ENCODE measurements at places on chromosomes 1 and 21.

DNA sequence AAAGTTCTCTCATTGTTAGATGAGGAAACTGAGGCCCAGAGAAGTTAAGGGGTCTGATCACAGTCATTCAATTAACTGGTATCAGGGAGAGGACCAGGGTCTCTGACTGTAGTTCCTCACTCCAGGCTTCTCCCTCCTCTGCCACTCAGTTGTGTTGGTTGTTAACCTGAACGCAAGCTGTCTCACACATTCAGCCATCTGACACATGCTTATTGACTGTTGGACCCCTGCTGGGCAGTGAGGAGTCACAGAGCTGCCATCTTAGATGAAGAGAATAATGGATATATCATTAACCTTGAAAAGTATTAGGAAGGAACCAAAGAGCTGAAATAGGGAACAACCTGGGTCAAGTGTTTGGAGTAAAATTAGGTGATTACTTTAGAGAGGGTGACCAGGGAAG is 194.8 kb downstream of the ZZZ3 start:
- no peak for DNase-seq

- DNase-seq = no peak
These were observed 57.6 kb upstream of the SAMD11 start for GRCh38 chr1:866095-866494.

GRCh38 chr1:73662526-73662925 is 535.5 kb downstream of the LRRIQ3 start:
- DNase-seq = no peak

DNA sequence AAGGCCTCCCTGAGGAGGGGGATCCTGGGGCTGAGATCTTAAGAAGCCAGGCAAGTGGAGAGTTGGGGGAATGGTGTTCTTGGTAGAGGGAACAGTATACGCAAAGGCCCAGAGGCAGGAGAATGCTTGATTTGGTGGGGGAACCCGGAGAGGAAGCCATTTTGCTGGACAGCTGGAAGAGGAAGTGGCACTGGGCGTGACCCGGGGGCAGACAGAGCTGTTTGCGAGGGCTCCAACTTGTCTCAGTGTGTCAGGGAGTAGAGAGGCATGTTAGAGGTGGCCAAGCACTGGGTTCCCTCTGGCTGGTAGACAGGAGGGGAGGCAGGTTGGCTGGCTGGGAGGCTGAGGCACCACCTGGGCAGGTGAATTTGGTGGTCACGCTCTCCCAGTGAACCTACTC is 96.3 kb upstream of the ACTL8 start:
- DNase-seq = no peak

GRCh38 chr1:201888282-201889089 is at the start of gene SHISA4:
Gene SHISA4 (plus strand): TSS chr1:201888898. CDS start chr1:201888995, 97 bp downstream.
- no peak for DNase-seq

DNA sequence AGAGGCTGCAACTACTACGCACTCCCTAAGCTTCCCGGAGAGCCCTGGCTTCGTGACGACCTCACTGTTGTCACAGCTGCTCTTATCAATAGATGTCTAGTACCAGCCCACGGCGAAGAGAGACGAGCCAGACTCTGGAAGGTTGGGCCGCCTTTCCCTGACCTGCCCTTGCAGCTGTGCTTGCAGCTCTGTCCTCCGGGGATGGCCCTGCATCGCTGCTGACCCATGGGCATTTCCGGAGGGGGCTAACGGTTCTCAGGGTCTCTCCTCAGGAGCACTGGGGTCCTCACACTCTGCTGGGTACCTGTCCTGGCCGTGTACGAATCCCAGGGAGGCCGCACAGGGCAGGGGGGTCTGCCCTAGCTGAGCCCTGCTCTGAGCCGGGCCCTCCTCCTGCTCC is 93.8 kb upstream of the COL6A1 start:
- DNase-seq = no peak

GRCh38 chr21:38796424-38796823 is 9.3 kb upstream of the ETS2 start:
- DNase-seq = no peak

GRCh38 chr1:191572479-191572878 is 585.8 kb upstream of the RGS18 start:
- no peak for DNase-seq

GRCh38 chr1:215631489-215631888 is 64.4 kb downstream of the KCTD3 start:
- DNase-seq = no peak

DNA sequence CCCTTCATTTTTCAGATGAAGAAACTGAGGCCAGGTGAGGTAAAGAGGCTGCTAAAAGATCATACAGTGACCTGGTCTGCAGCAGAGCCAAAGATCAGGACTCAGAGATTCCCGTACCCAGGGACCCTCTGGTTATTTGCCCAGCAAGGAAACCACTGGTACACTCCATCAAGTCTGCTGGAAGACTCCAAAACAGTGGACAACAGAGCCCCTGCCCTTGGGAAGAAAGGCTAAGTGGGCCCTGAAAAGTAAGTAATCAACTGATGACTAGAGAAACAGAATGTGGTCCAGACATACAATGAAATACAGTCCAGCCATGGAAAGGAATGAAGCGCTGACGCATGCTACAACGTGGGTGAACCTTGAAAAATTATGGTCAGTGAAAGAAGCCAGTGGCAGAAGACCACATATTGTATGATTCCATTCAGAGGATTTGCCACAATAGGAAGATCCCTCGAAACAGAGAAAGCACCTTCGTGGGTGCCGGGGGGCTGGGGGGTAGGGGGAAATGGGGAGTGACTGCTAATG is 106.4 kb downstream of the ETS2 start:
- DNase-seq = no peak

GRCh38 chr1:170886460-170886859 is 48.9 kb upstream of the MROH9 start:
- DNase-seq = no peak

DNA sequence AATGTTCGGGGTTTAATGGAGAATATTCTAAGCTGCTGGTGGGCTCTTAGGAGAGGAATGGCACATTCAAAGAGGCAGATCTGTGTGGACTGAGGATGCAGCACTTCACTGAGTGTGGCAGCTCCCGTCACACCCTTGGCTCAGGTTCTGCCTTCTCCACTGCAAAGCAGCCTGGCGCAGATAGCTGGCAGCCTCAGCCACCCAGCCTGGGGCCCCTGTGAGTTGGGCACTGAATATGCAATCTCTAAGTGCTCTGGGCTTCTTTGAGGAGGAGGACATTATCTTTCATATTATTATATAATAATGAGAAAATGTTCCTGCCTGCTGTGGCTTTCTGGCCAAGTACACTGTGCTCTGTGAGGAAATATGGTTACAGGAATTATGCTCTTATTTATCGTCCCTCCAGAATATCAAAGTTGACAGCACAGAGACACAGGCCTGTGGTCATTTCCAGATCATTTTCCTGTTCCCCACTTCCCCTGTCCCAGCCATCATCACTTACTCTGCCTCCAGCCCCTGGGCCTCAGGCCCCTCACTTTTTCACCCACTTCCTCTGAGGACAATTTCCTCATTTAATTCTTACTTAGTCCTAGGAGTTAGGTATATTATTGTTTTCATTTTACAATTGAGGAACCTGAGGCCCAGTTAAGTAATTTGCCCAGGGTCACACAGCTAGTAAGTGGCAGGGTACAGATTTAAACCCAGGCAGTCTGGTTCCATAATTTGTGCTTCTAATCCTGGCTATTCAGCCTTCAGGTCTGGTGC is 53.6 kb downstream of the MAB21L3 start:
- DNase-seq = no peak

DNA sequence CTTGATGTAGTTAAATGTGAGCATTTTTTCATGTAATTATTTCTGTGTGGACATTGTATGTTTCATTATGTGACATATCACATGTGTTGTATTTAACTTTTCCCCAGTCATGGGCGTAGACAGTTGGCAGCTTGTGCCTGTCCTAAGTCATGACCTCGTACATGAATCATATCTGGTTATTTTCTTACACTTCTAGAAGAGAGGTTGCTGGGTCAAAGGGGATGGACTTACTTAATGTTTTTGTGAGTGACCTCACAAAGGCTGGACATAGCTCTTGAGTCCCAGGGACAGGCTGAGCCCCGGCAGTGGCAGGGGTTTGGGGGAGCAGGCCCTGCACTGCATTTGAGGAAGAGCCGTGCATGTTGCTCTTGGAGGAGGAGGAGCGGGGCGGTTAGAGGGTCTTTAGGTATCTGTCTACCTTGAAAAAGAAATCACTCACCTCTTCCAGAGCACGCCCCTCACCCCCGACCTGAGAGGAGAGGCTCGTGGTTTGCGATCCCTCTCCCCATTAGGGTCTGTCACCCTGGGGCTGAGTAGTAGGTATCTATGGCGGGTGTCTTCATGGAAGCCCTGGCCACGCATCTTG is 16.4 kb downstream of the IFNGR2 start:
- no peak for DNase-seq

Data from activated T-helper 1 cell treated with anti-CD3 and anti-CD28 coated beads, Interleukin-2, amount 50 U/mL, for 16 hours (primary cell).